ENCODE measurements at places on chromosomes 6 and 20. TPM values are rescaled to one million over a fixed set of nuclear protein-coding genes. Genes with fewer than 3 reads are reported as not detected.

DNA sequence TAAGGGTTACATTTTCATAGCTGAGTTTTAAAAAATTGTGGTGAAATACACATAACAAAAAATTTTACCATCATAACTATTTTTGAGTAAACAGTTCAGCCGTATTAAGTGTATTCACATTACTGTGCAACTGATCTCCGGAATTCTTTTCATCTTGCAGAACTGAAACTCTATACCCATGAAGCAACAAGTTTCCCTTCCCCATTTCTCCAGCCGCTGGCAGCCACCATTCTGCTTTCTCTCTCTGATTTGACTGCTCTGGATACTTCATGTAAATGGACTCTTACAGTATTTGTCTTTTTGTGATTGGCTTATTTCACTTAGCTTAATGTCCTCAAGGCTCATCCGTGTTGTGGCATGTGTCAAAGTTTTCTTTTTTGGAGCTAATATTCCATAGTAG lies 341.6 kb downstream of the QKI start:
- no peak for DNase-seq

The HLA-DQB2 gene
- polyA plus RNA-seq, result not detected

The PTCHD4 gene
- polyA plus RNA-seq, result 2.3 TPM

The SDCBP2 gene
- polyA plus RNA-seq, result 2.0 TPM

DNA sequence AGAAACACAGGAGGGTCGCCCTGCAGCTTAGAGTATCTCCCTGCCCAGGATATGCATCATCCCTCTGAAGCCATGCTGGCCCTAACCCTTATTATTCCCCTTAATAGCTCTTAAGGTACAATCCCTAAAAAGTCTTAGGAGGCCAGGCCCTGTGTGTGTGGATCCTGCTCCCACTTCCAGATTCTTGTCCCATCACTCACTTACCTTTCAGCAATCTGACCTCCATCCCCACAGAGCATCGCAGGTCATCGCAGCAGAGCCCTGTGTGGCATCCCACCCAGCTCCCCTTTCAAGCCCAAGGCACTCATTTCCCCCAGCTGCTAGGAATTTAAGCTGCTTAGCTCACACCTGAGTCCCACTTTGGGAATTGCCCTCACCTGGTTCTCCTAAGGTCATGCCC lies 223.8 kb upstream of the SMLR1 start:
- DNase-seq, result no peak

GRCh38 chr6:55399351-55399750 lies 72.1 kb downstream of the GFRAL start:
- DNase-seq, result no peak

- no peak for DNase-seq
Observed at GRCh38 chr6:42140756-42141602, 1.4 kb downstream of the C6orf132 start.

DNA sequence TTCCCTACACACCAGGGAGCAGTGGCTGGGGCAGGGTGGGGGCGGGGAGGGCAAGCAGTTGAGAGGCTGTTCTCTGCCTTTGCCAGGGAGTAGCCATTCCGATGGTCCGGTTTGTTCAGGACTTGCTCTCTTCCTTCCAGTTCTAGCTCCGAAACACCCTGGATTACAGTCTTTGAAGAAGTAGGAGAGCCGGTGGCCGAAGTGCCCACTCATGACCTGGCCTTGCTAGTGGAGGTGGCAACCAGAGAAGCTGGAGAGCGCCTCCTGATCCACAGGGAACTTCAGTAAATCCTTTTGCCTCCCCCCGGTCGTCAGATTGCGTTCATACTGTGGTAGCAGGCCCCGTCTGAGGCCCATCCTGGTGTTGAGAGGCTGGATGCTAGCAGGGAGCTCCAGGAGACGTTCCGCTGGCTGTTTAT lies 92.8 kb downstream of the ARID1B start:
- no peak for DNase-seq

GRCh38 chr6:146304181-146304580 lies 239.5 kb upstream of the RAB32 start:
- no peak for DNase-seq

The CAP2 gene
- polyA plus RNA-seq, result 74.4 TPM

- no peak for DNase-seq
Observed at GRCh38 chr6:132017942-132018341, 66.8 kb upstream of the CCN2 start.

The XKR7 gene
- not detected for polyA plus RNA-seq

GRCh38 chr6:38673397-38674165 lies 29.4 kb downstream of the GLO1 start:
- no peak for DNase-seq

- DNase-seq, result no peak
Observed at GRCh38 chr20:57841297-57841866, 131.6 kb upstream of the PMEPA1 start.

DNA sequence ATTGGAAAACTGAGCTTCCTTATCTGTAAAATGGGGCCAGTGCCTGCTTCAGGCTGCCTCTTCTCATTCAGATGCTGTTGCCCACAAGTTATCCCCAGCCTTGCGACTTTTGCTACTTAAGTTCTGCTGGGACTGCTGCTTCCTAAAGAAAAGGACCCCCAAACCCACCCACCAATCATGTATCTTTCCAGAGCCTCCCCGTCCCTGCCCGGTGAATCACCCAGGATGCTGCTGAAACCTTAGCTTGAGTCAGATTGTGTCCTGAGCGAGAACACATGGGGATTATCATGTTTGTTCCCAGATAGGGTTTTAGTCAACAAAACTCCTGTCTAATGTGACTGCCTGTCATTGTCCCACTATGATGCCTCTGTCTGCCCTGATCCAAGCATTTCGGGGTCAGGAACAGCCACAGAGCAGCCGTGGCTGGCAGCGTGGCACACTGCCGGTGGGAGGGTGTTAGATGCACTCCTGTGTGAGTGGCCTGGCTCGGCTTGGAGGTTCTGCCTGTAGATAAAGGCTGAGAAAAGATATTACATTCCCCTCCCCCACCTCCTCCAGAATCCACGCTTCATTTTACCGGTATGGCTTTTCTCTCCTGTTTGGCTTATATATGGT lies 79.9 kb downstream of the TOX2 start:
- DNase-seq, result no peak

DNA sequence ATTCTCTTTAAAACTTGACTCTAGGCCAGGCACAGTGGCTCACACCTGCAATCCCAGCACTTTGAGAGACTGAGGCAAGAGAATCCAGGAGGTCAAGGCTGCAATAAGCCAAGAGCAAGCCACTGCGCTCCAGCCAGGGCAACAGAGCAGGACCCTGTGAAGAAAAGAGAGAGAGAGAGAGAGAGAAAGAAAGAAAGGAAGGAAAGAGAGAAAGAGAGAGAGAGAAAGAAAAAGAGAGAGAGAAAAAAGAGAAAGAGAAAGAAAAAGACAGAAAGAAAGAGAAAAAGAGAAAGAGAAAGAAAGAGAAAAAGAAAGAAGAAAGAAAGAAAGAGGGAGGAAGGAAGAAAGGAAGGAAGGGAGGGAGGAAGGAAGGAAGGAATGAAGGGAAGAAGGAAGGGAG lies 76.7 kb downstream of the RIN2 start:
- no peak for DNase-seq
